Mesangial cell (primary cell): ENCODE measurements at places on chromosomes 6 and 20. TPM values are rescaled to one million over a fixed set of nuclear protein-coding genes. Genes with fewer than 3 reads are reported as not detected.

The PPP1R3G gene
- total RNA-seq: 0.33 and 1.0 TPM in 2 replicates

The TUBB1 gene
- not detected in 2 replicates for total RNA-seq

The NKAPL gene
- total RNA-seq: 0.16 and 0.63 TPM in 2 replicates

The GABRR2 gene
- total RNA-seq: 0.13 TPM in 1 of 2 replicates, not detected in the other

The MUC21 gene
- not detected in 2 replicates for total RNA-seq

The CD24 gene
- 214 and 1,378 TPM in 2 replicates for total RNA-seq

The GPR63 gene
- 1.5 and 2.0 TPM in 2 replicates for total RNA-seq

The FHL5 gene
- not detected in 2 replicates for total RNA-seq

The CYP39A1 gene
- 0.16 and 0.51 TPM in 2 replicates for total RNA-seq

The LY86 gene
- total RNA-seq: not detected in 2 replicates

The IL17A gene
- not detected in 2 replicates for total RNA-seq

The C20orf144 gene
- total RNA-seq: not detected in 2 replicates

The PPP1R14C gene
- total RNA-seq: 11.9 and 12.4 TPM in 2 replicates

The NFATC2 gene
- total RNA-seq: 2.3 and 3.5 TPM in 2 replicates

The VSX1 gene
- total RNA-seq: not detected in 2 replicates

The STMND1 gene
- total RNA-seq: not detected in 2 replicates
